RWPE2 (cell line): ENCODE measurements at places on chromosomes 2 and 18.

DNA sequence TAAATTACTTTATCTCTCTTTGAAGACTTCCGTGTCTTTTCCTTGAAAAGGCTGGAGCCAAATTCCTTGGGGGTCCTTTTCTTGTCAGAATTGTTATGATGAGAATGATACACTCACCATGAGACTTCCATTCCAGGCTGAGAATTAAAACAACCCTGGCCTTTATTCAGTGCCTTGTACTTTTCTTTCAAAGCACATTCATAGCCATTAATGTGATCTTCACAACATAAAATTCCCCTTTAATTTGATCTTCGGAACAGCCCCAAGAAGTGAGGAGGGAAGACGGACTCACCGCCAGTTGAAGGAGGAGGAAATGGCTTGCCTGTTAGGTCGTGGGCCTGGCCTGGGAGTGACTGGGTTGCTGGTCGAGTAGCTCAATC, 127.3 kb downstream of the DDX1 start:
- DNase-seq: no peak

GRCh38 chr18:77043541-77044280, 88.9 kb downstream of the MBP start:
- DNase-seq: no peak

- DNase-seq: no peak
Measured at GRCh38 chr2:109335631-109336176, 206.7 kb downstream of the SH3RF3 start.

DNA sequence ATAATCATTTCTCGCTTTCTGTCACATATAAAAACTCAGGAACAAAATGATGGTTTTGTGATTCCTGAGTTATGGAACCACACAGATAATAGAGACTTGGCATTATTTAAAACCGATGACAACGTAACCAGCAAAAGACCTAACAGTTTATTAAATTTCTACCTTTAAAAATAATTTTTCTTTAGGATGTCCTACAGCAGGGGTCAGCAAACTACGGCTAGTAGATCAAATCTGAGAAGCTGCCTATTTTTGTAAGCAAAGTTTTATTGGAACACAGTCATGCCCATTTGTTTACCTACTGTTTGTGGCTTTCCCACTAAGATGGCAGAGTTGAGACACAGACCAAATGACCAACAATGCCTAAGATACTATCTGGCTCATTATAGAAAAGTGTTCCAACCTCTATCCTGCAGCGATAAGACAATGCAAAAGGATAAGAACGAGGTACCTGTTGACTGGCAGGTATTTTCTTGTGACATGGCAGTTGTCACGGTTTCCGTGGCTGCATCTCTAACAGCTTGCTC, 53.0 kb upstream of the ZFP36L2 start:
- no peak for DNase-seq

DNA sequence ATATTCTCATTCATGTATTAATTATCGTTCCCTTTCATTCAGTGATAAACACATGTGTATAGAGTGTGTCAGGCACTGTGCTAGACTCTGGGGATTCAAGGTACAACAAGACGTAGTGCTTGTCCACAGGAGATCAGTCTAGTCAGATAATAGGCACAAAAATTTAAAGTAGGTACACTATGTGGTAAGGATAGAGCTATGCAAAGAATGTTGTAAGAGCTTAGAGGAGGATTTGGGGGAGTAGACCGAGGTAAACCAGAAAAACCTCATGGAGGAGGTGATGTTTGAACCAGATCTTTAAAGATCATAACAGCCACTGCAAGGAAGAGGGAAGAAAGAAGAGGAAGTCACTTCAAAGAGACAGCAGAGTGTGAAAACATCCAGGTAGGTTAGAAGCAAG, 256.9 kb upstream of the DDX18 start:
- DNase-seq: no peak

- no peak for DNase-seq
Measured at GRCh38 chr2:31227711-31228125, 6.2 kb upstream of the EHD3 start.

- DNase-seq: no peak
Measured at GRCh38 chr2:197293252-197294007, 17.1 kb downstream of the ANKRD44 start.

GRCh38 chr18:5251117-5251516, 44.4 kb downstream of the ZBTB14 start:
- DNase-seq: no peak

GRCh38 chr18:23585007-23585871, 1.1 kb downstream of the NPC1 start:
- no peak for DNase-seq
